ENCODE measurements at places on chromosomes 3 and 15.

GRCh38 chr3:16509721-16510619 is 3.5 kb downstream of the RFTN1 start:
- no peak for DNase-seq

- DNase-seq, result no peak
Measured at GRCh38 chr3:152173627-152174026, 95.1 kb upstream of the MBNL1 start.

- DNase-seq, result no peak
Measured at GRCh38 chr3:120245386-120245785, 39.6 kb downstream of the GPR156 start.

DNA sequence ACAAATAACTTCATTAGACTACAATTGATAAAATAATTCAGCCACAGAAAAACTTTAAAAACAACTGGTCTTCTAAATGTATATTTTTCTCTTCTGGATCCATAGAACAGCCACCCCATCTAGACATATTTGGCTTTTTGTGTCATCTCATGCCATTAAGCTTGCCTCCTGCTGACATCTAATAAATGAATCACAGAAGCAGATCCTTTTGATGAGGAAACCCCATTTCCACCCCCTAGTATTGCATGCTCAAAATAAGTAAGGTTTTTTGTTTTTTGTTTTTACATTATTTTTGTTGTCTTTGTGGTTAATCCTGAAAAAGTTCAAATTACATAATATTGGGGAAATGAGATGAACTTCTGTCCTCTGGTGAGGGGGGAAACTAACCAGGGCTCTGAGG is 94.8 kb downstream of the DUT start:
- no peak for DNase-seq

DNA sequence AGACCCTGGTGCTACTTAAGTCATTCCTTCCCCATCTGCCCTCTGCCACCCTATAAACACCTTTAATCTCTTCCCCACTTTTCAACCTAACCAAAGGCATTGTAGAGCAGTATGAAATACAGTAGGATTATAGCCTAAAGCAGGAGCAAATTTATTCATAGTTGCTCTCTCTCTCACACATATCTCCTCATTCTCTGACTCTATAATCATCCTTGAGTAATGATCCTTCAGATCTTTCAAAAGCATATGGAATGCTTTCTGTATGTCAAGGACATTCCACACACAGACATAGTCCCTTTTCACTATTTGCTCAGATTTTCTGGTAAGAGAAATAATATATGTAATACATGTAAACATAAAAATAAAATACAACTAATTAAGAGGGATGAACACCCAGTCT is 54.1 kb downstream of the TRPC1 start:
- no peak for DNase-seq

DNA sequence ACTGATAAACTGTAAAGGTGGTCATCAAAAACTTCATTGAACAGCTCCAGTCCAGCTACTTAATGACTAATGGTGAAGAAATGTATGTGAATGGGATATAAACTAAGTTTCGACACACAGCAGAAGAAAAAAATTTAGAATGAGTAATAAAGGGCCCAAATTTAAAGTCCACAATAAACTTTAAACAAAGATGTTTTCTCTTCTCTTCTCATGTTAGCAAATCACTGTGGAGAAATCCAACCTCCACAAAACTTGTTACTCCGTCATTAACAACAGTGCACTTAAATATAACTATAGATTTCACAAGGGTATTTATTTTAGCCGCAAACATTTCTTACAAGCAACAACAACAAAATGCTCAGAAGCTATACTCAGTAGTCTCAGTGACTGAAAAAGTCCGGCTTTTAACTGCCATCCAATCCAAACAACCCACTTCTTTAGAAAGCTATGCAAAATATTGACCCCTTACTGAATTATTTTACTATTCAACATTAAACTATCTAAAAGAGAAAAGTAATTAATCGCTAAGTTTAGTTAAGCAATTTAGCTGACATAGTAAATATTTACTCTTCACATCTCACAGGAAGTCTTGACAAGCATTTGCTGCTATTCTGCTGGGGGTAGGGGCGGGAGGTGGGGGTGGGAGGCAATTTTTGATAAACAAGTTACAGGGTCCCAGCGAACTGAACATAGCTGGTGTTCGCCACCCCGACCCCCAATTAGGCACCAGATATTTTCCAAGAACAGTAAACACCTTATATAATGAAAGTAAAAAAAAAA is 2.4 kb downstream of the IGF2BP2 start:
- DNase-seq, result no peak

DNA sequence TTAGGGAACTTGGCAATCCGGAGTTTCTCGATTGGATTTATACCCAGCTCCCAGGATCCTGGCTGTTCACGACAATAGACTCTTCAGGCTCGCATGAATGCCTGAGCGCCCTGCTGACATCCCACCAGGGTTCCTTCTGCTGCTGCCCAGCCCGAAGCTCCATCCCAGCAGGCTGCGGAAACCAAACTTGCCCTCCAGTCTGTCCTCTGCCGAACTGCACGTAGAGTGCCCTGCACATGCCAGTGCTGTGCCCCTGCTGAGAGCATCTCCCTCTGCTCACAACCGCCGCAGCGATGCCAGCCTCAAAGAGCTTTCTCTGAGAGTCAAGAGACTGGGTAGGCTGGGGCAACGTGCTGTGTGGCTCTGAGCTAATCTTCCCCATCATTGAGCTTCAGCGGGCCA is 6.9 kb downstream of the ADAMTS7 start:
- no peak for DNase-seq

DNA sequence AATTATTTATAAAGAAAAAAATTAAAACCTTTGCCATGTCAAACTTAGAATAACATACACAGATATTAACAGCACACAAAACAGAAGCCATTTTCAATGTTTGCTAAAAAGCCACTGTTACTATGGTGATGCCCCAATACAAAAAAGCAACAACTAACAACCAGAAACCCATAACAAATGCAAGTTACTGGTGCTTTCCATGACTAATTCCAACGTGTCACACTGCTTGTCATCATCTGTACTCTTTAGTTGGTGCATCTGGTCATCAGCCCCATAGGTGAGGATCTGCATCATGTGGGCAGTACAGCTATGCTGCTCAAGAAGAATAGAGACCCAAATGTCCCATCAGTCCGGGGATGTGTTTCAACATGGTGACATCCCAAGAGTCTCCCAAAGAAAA is 52.8 kb downstream of the ATP8B4 start:
- no peak for DNase-seq

- DNase-seq, result no peak
Measured at GRCh38 chr3:54547051-54547450, 380.8 kb downstream of the LRTM1 start.

GRCh38 chr3:44058022-44058867 is 183.4 kb upstream of the TOPAZ1 start:
- peak; percentile 34 for DNase-seq

- DNase-seq, result no peak
Measured at GRCh38 chr3:141600331-141600730, 113.5 kb downstream of the RASA2 start.

DNA sequence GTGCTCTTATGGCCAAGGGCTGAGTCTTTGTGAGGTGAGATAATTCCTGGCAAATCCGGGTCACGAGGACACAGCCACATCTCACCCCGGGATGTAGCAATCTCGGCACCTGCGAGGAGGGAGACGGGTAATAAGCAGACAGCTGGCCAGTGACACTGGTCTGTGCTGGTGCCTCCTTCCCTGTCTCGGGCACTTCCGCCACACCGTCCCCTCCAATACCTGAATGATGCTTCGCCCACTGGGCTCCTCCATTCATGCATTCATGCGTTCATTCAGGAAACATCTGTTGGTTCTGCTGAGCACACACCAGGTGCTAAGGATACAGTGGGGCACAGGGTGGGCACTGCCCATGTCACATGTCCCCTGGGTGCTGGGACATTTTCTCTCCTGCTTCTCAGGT is 60.1 kb downstream of the ATP10A start:
- DNase-seq, result no peak

GRCh38 chr3:162391301-162391700 is 894.7 kb downstream of the OTOL1 start:
- no peak for DNase-seq

DNA sequence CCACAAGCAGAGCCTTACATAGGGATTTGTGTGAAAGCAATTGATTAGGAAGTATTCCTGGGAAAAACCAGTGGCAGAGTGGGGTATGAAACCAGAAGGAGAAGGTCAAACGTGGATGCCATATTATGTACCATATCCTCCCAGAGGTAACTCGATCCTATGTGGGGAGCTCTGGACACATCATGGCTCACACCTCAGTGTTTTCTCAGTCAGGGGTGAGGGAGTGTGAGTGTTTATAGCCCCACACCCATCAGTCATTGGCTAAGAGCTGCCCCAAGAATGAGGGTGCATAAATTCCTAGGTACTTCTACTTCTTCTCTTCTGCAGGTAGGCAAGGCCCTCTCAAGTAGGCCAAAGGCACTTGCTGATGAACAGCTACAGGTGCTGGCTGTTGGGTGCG is 28.2 kb upstream of the PDZRN3 start:
- DNase-seq, result no peak

DNA sequence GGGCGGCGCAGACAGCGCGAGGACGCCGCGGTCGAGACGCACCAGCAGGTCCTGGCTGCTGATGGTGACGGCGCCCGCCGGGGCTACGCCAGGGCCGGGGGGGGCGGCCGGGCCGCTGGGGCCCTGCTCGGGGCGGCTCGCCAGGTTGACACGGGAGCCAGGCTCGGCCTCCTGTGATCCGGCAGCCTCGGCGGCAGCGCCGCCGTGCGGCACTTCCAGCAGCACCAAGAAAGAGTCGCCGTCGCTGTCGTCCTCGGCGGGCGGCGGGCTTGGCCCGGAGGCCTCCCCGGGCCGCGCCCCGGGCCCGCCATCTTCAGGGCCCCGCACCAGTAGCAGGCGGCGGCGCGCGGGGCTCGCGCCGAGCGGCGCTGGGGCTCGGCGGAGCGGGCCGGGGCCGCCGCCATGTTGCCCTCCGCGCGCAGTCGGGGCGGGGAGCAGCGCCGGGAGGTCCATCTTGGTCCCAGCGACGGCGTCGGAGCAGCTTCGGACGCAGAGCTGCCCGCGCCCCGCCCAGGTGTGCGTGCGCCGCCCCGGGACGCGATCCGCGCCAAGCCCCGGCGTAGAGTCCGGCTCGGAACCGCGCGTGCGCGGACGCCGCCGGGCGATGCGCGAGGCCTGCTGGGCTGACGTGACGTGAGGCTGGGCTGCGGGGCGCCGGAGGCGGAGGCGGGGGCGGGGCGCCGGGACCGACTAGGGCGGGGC is at the start of gene ZXDC:
ZXDC (minus strand) TSS at position 479 of the 702 bp plus-strand sequence; CDS start at position 453, 26 bp downstream.
- DNase-seq, result peak; percentile 92

- DNase-seq, result no peak
Measured at GRCh38 chr3:144754076-144754783, 782.6 kb downstream of the DIPK2A start.

DNA sequence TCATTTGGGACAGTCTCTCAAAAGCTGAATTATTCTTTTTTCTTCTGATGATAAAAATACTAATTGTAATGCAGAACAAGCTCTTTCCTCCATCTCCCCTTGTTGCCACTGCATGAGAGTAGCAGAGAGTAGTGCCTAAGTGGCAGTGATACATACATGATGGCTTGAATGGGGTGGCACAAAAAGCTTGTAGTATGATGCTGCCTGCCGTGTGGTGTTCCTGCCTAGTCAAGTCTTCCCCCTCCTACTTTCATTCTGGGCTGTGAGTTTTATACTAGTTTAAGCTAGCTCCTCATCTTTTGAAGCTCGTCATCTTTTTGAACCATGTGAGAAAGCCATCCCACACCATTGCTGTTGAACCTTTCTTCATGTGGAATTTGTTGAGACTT is 230.5 kb downstream of the NFKBIZ start:
- no peak for DNase-seq

- DNase-seq, result no peak
Measured at GRCh38 chr3:59235634-59236012, 185.8 kb upstream of the CFAP20DC start.

All from stimulated activated CD4-positive, alpha-beta T cell treated with anti-CD3 and anti-CD28 coated beads, Interleukin-12 subunit alpha, Interleukin-12 subunit beta, amount 100 ng/mL, for 4 hours (primary cell).